ENCODE measurements at places on chromosomes 1 and 21.
A peak's percentile ranks its signal among the peaks of the same experiment; 100 is the strongest.

- no peak for DNase-seq
These were observed 11.9 kb downstream of the TSPAN2 start for GRCh38 chr1:115077286-115077983.

- DNase-seq, result no peak
These were observed 190.2 kb downstream of the RASAL2 start for GRCh38 chr1:178284058-178284457.

DNA sequence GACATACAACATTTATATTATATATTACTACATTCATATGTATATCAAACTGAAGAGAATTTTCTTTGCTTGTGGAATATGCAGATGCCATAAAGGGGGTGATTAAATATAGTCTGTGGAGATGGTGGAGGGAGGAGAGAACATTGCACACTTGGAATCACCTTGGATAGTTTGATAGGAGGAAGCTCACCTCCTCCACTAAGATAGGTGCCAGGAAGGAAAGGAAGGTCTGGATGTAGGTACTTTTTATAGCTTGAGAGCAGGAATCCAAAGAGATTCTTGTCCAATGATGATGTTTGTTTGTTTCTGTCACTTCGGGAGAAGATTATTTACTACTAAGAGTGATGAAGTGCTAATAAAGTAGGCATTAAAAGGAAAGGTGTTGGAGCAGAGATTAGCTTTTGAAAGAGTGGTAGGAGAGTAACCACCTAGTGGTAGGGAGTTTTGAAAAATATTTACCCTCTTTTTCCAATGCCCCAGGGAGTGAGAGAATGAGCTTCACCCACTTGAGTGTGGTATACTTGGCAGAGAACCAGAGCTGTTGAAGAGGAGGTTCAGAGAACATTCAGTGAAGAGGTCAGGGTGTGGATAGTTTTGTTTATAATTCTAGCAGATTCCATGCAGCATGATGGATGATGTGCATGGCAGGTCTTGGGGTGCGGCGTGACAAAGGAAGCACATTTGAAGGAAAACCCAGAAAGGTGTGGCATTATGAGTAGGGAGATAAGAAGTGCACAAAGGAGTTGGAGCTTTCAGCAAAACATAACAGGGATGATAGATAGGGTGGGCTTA lies 145.0 kb downstream of the PATJ start:
- DNase-seq, result no peak

GRCh38 chr1:15703562-15703961 lies 19.4 kb downstream of the PLEKHM2 start:
- no peak for DNase-seq

GRCh38 chr1:201026836-201027235 lies 3.3 kb upstream of the KIF21B start:
- DNase-seq, result peak; percentile 16

- no peak for DNase-seq
These were observed 10.8 kb upstream of the CSF3R start for GRCh38 chr1:36493524-36493923.

GRCh38 chr1:203625628-203626019 lies 1.0 kb upstream of the ATP2B4 start:
- no peak for DNase-seq

- DNase-seq, result no peak
These were observed 296.2 kb downstream of the LMX1A start for GRCh38 chr1:165060285-165060793.

GRCh38 chr1:112359961-112360767 lies 35.9 kb upstream of the CTTNBP2NL start:
- DNase-seq, result no peak

DNA sequence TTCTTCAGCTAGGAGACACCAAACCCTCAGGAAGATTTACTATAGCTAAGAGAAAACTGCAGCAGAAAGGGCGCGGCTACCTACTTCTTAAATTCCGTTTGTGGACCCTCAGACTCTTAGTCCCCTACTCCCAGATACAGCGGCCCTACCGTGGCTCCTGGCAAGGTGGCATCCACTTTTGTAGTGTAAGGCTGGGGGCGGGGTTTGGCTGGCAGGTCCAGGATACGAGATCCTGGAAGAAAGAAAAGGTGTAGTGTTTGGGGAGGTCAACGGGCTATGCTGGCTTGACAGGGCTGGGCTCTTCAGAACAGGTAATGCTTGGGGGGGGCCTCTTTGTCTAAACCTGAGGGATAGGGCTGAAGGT lies 280 bp downstream of the CREB3L4 start:
- no peak for DNase-seq

GRCh38 chr1:33060579-33061083 lies 20.3 kb upstream of the AZIN2 start:
- DNase-seq, result no peak

DNA sequence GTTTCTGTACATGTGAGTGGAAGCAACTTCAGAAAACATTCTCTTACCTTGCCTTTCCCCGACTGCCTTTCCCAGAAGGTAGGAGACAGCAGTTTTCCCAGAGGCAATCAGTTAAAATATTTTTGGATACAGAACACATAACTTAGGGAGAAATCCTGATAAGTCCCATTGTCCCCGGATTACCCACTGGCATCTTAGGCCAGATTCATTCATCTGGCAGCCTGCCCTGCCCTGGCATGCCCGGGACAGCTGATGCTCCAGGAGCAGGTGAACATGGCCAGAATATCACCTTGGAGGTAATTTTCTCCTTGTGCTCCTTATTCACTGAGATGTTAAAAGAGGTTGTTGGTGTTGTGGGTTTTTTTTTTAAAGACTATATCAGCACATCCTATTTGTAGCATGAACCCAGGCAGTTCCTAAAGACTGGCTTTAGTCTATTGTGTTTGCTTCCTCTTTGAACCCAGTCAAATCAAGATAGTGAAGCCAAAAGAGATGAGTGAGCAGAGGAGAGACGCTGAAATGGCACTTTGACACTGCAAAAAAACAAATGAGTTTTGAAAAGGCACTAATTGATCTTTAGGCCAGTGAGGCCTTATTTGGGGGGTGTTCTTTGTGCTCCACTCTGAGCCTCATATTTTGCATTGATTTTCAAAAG lies 139.6 kb downstream of the PLPP3 start:
- DNase-seq, result peak; percentile 27

DNA sequence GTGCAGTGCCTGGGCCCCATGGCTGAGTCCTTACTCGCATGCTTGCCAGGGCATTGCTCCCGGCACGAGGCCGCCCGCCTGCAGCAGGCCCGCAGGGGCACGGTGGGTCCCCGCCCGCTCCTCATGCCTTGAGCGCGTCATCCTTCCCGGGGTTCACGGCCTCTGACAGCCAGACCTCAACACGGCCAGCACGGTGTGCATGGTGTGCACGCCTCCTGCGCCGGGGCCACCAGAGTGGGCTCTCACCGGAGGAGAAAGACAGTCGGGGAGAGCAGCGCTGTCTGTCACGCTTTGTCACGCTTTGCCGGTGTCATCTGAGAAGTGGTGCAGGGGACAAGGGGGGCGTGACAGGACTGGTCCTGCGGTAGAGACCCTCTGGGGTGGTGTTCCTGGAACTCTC lies 11.9 kb upstream of the COL18A1 start:
- no peak for DNase-seq

DNA sequence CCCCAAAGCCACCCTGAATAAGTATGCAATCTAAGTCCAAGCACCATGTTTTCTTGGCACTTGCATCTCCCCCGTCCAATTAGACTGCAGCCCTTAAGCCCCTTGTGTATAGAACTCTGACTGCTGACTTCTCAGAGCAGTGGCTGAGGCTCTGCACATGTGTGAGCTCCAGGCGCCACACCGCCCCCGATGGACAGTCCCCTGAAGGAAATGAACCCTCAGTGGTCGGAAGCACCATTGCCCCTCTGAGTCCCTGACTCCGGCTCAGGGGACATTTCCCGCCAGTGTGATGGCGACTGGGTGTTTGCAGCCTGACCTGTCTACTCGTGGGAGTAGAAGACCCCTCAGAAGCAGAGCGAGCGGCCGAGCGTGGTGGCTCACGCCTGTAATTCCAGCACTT lies 37.2 kb upstream of the SCCPDH start:
- DNase-seq, result no peak

- no peak for DNase-seq
These were observed 204.2 kb downstream of the HMCN1 start for GRCh38 chr1:185938396-185938795.

DNA sequence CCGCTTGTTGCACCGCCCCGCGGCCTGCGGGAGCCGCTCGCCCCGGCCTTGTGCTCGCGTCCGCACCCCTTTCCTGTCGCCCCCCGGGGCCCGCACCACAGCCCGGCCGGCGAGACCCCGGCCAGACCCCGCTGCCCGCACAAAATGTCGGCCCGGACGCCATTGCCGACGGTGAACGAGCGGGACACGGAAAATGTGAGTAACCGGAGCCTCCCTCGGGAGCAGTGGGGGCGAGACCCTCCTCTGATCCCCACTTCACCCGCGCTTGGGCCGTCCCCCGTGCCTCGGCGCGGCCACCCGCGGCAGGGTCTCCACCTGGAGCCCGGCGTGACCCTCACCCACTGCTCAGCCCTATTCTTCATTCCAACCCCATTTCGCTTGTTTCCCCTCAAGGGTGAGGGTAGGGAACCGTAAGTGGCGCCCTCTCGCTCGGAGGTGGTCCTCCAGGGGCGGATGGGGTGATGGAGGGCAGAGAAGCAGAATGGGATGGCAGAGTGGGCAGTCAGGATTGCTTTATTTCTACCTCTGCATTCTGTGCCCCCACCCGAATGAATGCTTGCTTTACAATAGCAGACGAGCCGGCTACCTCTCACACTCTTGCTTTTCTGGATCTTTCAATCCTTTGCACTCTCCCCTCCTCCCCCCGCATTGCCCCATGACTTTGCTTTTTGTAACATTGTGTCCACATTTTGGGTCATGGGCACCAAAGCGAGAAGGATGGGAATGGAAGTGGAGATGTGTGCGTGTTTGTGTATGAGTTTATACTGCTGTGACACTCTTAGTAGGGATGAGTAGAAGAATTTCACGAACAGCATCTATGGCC lies 954 bp downstream of the MARK1 start:
- peak; percentile 52 for DNase-seq

- DNase-seq, result no peak
These were observed 1.4 kb downstream of the ARF1 start for GRCh38 chr1:228083871-228084278.

GRCh38 chr1:12465126-12465525 lies 152.9 kb downstream of the DHRS3 start:
- DNase-seq, result no peak

GRCh38 chr1:90357995-90358394 lies 359.1 kb downstream of the BARHL2 start:
- DNase-seq, result no peak

GRCh38 chr1:34918977-34919561 lies 10.4 kb downstream of the DLGAP3 start:
- DNase-seq, result peak; percentile 28

DNA sequence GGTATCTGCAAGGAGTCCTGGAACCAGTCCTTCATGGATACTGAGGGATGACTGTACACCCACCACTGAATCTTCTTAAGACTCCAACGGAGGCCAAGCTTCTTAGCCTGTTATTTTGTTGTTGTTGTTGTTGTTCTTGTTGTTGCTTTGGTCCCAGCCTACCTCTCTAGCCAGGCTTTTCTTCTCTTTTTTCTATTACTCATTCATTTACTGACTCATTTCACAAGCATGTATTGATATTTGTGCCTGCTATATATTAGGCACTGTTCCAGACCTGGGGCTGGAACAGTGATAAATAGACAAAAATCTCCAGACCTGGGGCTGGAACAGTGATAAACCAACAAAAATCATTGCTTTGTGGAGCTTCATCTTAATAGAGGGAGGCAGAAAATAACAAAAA lies 20.4 kb downstream of the CENPF start:
- no peak for DNase-seq

- no peak for DNase-seq
These were observed 119.2 kb downstream of the FOXD2 start for GRCh38 chr1:47557066-47557465.

GRCh38 chr1:111561328-111561727 lies 57.9 kb upstream of the ADORA3 start:
- DNase-seq, result peak; percentile 46

- peak; percentile 58 for DNase-seq
These were observed 229.7 kb upstream of the CACYBP start for GRCh38 chr1:174769961-174770549.

- no peak for DNase-seq
These were observed 21.4 kb upstream of the LSM10 start for GRCh38 chr1:36419140-36419539.

GRCh38 chr1:213231795-213232231 lies 180.8 kb downstream of the RPS6KC1 start:
- peak; percentile 37 for DNase-seq
